A375 (cell line): ENCODE measurements at places on chromosomes 1 and 21. TPM values are rescaled to one million over a fixed set of nuclear protein-coding genes. Genes with fewer than 3 reads are reported as not detected.

Gene IL20
- total RNA-seq = 0.23 TPM in 1 of 2 replicates, not detected in the other

Gene SGIP1
- 0.60 TPM in 1 of 2 replicates, not detected in the other for total RNA-seq

Gene LCE6A
- total RNA-seq = not detected in 2 replicates

Gene OR2T8
- 0.32 TPM in 1 of 2 replicates, not detected in the other for total RNA-seq

Gene OLFM3
- 0.23 TPM in 1 of 2 replicates, not detected in the other for total RNA-seq

Gene BRDT
- not detected in 2 replicates for total RNA-seq

Gene CERS2
- total RNA-seq = 143 and 158 TPM in 2 replicates

Gene HPCAL4
- 0.11 and 0.19 TPM in 2 replicates for total RNA-seq

Gene SPATC1L
- 6.9 and 9.7 TPM in 2 replicates for total RNA-seq

Gene PRR9
- total RNA-seq = not detected in 2 replicates

Gene PTPRU
- total RNA-seq = 4.9 and 5.9 TPM in 2 replicates

Gene UTP11
- 84.9 and 92.0 TPM in 2 replicates for total RNA-seq

Gene FCRL5
- not detected in 2 replicates for total RNA-seq

Gene TSPEAR
- total RNA-seq = not detected in 2 replicates

Gene C1orf35
- 32.0 and 34.4 TPM in 2 replicates for total RNA-seq

Gene DRAXIN
- total RNA-seq = 0.04 TPM in 1 of 2 replicates, not detected in the other

Gene SLC6A9
- 15.0 and 17.3 TPM in 2 replicates for total RNA-seq

Gene PRKAA2
- 1.6 and 2.0 TPM in 2 replicates for total RNA-seq

Gene S100A9
- not detected in 2 replicates for total RNA-seq

Gene KIF26B
- total RNA-seq = 0.13 and 0.45 TPM in 2 replicates

Gene MT1HL1
- total RNA-seq = not detected in 2 replicates

Gene CDCA8
- total RNA-seq = 18.6 and 24.2 TPM in 2 replicates

Gene C8B
- total RNA-seq = not detected in 2 replicates

Gene LYPD8
- 0.56 TPM in 1 of 2 replicates, not detected in the other for total RNA-seq

Gene LCE4A
- total RNA-seq = not detected in 2 replicates

Gene MSH4
- total RNA-seq = 0.04 and 0.08 TPM in 2 replicates

Gene SPATA46
- not detected in 2 replicates for total RNA-seq

Gene MCOLN2
- 11.4 and 14.6 TPM in 2 replicates for total RNA-seq

Gene KCNJ10
- not detected in 2 replicates for total RNA-seq

Gene CCDC27
- total RNA-seq = not detected in 2 replicates

Gene OR2L2
- 0.04 and 0.29 TPM in 2 replicates for total RNA-seq

Gene HES4
- 63.6 and 83.1 TPM in 2 replicates for total RNA-seq
